AG04450 (cell line): ENCODE measurements at places on chromosomes 5 and 9. TPM values are rescaled to one million over a fixed set of nuclear protein-coding genes. Genes with fewer than 3 reads are reported as not detected.

The PCSK1 gene
- not detected in 2 replicates for polyA plus RNA-seq

The RASGEF1C gene
- not detected in 2 replicates for polyA plus RNA-seq

The TNFSF15 gene
- 2.6 and 2.8 TPM in 2 replicates for polyA plus RNA-seq

The FSTL4 gene
- 0.11 and 0.20 TPM in 2 replicates for polyA plus RNA-seq

The PDLIM4 gene
- 43.4 and 64.2 TPM in 2 replicates for polyA plus RNA-seq

The AK8 gene
- 0.14 and 0.15 TPM in 2 replicates for polyA plus RNA-seq
